Urinary bladder (tissue), 4 donors: ENCODE measurements at places on chromosomes 2 and 18. TPM values are rescaled to one million over a fixed set of nuclear protein-coding genes. Genes with fewer than 3 reads are reported as not detected.

The KLF7 gene
- total RNA-seq, result 30.3 TPM

The WIPF1 gene
- total RNA-seq, result 43.1 TPM

The ACTR2 gene
- 145 TPM for total RNA-seq

The METTL21A gene
- 27.3 TPM for total RNA-seq

The NEURL3 gene
- not detected for total RNA-seq

The CNTNAP5 gene
- total RNA-seq, result 1.8 TPM

The PSMA8 gene
- total RNA-seq, result not detected

The ELOA2 gene
- total RNA-seq, result not detected

The STARD6 gene
- total RNA-seq, result 0.53 TPM

The ATIC gene
- 28.9 TPM for total RNA-seq

The ZNF532 gene
- total RNA-seq, result 105 TPM
